ENCODE measurements at places on chromosomes 1 and 21.

DNA sequence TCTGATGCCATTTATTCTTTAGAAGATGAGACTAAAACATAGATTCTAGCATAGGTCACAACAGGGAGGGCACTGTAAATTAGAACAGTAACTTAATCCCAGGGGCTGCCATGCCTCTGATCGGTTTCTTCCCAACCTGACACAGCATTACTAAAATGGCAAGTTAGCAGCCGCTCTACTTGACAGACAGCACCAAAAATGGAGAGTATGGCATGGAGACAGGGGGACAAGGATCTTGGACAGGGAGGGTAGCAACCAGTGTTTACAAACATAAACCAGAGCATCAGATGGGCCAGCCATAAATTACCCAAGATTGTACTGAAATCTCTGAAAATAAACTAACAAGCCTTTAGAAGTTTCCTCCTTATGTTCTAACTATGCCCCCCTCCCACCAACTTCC, 5.9 kb downstream of the DUSP10 start:
- DNase-seq, result no peak

DNA sequence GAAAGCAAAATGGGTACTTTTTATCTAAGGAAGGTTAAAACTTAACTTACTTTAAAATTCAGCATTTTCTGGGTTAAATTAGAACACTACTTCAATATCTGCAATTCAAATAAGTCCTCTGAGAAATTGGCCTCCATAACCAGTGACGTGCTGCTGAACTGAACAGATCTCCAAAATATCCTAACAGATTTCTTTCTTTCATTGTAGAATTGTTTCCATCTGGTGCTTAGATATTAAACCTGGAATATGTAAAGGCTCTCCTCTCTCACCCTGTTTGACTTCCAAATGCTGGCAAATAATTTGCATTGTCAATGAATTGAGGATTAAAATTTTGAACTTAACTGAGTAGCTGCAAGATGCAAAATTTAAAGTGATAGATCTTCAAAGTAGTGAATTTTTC, 316.9 kb upstream of the CXADR start:
- peak; percentile 88 for DNase-seq

DNA sequence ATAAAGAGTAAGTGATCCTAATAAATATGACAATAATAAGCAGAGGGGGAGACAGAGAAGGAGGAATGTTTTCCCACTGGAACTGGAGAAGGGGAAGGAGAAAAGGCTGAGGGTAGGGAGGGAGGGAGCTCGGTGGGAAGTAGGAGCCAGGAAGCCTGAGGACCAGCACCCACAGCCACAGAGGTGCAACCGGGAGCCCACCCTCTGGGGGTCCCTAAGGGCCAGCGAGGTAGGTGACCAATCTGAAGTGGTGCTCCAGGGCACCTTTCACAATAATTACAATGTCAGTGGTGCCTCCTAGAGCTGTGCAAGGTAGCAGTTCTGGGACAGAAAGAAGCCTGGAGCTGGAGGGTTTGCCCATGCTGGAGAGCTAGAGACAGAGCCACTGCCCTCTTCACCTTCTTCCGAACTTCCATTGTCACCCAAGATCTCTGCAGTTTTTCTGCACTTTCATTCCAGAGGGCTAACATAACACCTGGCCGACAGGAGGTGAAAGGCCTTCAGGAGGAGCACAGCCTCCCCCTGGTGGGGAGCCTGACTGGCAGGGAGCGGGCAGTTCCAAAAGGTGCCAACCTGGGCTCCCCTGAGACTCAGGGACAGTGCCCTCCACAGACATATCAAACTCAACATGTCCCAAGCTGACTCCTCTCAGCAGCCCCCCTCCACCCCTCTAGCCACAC, 4.1 kb upstream of the AHCYL1 start:
- no peak for DNase-seq

DNA sequence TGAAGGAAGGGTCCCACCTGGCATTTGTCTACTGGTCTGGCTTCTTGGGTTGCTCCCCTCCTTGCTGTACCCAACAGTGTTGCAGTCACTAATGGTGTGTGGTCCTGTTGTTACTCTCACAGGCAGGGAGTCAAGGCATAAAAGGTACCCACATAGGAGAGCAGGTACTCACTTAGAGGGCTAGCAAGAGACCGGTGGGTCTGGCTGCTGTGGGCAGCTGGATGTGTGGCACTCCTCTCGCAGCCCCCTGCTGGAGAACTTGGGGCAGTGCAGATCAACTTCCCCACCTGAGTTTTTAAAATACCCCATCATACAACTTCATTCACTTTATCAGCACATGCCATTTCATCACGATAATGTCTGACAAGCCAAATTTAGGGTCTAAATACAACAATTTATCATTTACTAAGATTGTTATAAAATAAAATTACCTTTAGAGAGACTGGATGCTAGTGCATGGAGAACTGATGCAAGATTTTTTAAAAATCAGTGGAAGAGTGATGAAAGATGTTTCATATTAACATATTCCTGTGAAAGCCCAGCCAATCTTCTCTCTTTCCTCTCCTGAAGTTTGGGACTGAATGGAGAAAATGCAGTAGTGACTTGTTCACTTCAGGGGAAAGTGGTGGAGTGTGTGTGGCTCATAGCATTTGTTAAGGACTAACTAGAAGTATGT, 42.8 kb downstream of the ACP6 start:
- DNase-seq, result no peak

GRCh38 chr1:25900219-25900618, 6.0 kb downstream of the STMN1 start:
- no peak for DNase-seq
